ENCODE measurements at places on chromosomes 2 and 18.

DNA sequence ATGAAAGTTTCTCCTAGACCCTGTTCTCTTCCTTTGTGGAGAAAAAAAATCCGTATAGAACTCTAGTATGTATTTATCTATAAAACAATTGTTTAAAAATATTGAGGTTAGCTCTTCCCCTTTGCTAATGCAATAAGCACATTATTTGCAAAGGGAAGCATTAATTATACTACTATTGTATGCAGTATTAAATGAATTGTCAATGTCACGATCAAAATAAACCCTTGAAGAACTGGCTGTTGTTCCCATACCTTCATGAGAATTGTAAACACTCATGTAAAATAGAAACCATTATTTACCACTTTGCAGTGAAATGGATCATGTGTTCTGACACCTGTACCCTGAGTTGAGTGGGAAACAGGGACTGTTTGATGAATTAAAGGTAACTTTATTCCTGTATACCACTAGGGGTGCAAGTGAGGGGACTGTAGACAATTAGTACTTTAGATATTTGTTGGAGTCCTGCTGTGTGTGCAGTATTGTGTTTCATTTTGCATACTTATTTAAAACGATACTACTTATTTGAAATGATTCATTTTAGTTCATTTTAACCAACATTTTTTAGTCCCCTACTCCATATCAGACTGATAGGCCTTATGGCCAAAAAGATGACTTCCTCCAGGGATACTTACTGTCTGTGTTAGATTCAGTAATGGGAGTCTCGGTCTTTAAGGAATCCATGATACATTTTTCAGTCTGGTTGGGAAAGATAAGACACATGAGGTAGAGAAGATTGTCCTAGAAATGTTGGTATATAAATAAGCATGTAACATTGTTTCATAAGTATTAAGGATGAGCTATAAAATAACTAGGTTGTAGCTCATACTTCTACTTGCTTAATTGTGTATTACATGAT lies 7.9 kb downstream of the PKP4 start:
- no peak for DNase-seq

DNA sequence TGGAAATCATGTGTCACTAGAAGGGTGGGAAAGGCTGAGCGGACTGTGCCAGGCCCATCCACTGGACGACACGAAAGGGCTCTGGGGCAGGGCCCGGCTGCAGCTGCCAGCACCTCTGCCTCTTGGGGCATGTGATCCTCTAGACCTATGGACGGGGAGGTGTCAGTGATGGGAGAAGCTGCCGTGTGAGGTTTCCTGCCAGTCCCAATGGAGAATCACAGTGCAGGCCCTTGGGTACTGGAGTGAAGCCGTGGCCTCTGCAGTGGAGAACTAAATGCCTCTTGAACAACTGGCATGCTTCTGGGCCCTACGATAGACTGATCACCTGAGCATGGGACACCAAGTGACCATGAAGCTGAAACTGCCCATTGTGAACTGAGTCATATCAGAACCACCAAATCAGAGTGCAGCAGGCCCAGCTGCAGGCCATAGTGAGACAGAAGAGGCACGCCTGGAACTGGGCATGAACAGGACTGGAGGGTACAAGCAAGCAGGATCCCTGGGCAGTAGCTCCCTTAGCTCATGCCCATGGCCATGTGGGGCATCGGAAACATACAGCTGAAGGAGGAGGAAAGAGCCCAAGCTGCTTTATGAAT lies 18.8 kb upstream of the RHOB start:
- no peak for DNase-seq

- no peak for DNase-seq
Measured at GRCh38 chr2:155021618-155022017, 323.1 kb downstream of the KCNJ3 start.

GRCh38 chr2:16026816-16027501 lies 86.6 kb downstream of the MYCN start:
- DNase-seq, result no peak

GRCh38 chr2:234650911-234651310 lies 154.0 kb upstream of the ARL4C start:
- no peak for DNase-seq

DNA sequence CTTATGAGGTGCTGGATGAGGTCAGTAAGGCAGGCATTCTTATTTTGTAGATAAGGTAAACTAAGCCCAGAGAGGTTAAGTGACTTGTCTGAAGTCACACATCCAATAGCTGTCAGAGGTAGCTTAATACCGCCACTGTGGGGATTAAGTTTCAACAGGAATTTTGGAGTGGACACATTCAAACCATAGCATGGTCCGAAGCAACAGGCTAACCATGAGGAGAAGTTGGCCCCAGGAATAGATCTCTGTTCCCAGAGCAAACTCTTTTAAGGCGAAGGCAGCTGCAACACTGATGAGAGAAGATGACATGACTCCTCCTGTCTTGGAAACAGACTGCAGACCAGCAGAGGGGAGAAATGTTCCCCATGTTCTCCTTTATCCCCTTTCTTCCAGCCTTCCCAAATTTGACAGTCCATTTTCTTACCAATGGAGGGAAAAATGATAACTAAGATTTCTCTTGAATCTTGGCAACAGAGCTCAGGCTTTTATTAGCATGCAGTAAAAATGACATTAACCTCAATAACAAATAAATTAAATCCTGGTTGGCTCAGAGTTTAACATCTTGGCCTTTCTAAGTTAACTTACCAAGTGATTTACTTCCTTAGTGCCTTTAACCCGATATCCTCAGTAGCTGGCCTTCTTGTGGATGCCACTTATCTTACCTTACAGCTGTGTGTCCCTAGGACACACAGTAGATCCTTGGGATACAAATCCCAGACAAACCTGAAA lies 67.9 kb upstream of the STPG4 start:
- no peak for DNase-seq

DNA sequence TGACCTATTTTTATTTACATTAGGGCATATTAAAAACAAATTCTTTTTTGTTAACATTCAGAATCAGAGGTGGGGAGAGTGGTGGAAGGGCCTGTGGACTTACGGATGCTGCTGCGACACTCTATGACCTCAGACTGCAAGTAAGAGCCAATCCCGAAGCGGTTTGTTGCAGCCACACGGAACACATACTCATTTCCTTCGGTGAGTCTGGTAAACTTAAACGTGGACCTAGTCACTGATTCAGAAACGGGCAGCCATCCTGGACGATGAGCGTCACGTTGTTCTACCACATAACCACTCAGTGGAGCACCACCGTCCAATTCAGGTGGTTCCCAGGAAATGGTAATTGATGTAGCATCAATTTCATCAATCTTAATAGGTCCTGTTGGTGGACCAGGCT lies 61.9 kb downstream of the PLEKHA3 start:
- no peak for DNase-seq

- no peak for DNase-seq
Measured at GRCh38 chr2:212484563-212485080, 54.0 kb downstream of the ERBB4 start.

DNA sequence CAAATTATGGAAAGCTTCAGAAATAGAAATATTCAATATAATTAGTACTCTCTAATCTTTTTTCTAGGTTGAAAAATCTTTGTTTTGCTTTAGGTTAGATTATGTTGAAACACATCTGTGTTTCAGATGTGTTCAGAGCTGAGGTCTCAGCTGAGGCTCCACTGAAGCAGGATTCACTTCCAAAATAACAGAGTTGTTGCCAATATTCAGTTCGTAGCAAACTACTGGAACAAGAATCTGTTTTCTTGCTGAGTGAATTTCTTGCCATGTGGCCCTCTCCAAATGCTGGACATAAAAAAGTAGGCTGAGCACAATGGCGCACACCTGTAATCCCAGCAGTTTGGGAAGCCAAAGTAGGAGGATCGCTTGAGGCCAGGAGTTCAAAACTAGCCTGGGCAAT lies 8.7 kb downstream of the PHOSPHO2 start:
- no peak for DNase-seq

GRCh38 chr2:33038799-33039198 lies 92.0 kb downstream of the LTBP1 start:
- no peak for DNase-seq

DNA sequence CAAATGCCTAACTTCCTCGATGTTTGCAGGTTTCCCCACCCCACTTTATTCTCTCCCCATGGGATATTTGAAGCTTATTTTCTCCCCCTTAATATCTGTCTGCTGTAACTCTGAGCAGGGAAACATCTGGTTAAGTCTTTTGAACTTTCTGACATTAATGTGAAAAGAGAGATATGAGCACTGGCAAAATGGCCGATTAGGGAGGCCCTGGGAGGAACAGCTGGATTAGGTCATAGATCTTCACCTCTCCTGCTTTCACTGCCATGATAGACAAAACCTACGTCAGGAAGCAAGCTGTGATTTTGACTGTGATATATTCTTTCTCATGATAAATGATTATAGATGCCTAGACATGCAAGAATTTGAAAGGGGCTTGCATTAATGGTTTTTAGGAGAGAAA lies 43.6 kb downstream of the LYPD6B start:
- peak; percentile 27 for DNase-seq

DNA sequence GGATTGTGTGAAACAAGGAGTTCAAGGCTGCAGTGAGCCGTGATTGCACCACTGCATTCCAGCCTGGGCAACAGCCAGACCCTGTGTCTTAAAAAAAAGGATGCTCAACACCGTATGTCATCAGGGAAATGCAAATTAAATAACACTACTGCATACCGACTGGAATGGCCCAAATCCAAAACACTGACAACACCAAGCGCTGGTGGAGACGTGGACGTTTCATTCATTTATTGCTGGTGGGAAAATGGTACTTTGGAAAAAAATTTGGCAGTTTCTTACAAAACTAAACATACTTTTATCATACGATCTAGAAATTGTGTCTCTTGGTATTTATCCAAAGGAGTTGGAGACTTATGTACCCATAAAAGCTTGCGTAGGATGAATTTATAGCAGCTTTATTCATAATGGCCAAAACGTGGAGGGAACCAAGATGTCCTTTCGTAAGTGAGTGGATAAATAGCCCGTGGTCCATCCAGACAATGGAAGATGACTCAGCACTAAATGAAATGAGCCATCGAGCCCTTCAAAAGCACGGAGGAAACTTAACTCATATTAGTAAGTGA lies 24.2 kb downstream of the NEU4 start:
- no peak for DNase-seq

- DNase-seq, result no peak
Measured at GRCh38 chr18:69400976-69401225, 213 bp downstream of the DOK6 start.

DNA sequence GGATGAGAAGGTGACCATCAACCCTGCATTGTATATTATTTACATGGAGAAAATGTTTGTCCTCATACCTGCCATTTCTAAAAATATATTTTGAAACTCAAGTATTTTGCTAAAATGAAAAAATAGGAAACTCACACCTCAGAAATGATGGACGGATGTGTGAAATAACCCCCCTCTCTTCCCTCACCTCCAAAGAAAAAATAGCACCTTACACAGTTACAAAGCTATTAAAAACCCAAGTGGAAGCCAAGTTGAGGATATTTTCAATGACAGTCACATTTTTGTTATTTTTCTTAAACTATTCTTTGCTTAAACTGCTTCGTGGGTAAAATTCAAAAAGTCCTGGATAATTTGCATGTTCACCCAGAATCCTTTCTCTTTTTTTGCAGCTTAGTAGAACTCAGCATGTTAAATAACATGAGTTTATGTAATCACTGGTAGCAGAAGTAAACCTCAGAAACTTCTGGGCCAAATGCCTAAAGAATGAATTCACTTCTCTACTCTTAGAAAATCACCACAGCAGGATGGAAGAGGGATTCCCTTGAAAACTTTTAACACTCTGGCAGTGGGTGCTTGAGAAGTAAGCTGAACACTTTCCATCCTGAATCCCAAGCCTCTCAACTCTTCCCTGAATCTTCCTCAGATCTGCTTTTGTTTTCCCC lies 768 bp downstream of the DSC1 start:
- no peak for DNase-seq

DNA sequence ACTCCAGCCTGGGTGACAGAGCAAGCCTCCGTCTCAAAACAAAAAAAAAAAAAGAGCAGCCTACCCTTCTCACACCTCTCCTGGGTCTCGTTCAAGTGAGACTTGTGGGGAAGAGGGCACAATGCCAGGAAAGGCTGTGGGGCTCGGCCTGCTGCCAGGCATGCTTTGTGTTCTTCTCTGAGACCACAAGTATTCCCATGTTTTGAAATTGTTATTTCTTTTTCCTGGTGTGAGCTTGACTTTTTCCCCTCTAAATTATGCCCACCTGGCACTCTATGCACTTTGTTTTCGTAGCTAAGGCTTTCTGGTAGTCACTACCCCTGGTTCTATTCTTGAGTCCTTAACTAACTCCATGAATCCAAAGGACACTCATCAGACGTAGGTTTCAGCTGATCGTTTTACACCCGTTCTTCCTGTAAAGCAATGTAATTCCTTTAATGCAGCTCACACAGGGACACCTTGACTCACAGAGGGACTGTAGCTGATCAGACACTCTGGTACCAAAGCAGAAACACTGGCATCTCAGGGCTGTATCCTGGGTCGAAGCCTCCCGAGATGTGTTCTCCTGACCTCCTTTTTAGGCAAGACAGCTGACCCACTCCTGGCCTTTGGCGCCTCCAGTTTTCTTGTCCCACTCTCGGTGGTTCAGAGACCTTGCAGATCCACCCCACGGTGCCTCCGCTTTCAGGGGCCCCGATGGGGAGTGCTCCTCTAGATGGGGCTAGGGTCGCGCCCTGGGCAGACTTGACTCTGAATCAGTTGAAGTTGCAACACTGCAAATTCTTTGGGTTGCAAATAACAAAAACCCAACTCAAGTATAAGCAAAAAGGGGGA lies 193.3 kb upstream of the AGAP1 start:
- no peak for DNase-seq

- no peak for DNase-seq
Measured at GRCh38 chr2:20538308-20539132, 91.6 kb downstream of the RHOB start.

DNA sequence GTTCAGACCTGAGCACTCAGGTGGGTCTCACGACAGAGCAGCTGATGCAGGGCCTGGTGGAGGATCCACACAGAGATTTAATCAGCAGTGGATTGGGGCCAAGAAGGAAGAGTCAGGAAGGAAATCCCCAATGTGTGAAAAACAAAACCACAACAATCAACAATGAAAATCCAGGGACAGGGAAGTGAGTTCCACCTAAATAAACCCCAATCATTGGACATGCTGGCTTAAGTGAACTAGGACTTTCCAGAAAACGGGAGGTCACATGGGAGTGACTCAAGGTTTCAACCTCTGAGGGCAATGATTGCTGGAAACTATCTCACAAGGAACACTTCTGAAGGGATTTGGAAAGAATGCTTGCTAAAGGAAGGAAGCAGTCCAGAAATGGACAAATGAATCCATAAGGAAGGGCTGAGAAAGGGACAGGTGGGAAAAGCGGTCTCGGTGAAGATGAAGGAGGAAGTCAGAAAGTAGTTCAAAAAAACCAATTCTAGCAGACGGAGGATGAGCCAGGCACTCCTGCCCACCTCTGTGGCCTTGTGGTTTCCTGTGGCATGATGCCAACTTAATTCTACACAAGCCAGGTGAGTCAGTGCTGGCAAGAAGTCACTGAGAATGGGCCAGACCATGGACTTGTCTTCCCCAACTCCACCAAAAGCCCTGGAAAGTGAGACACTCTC lies 15.4 kb upstream of the XDH start:
- no peak for DNase-seq
